Immature natural killer cell (primary cell): ENCODE measurements at places on chromosomes 6 and 20.

- DNase-seq: no peak
Measured at GRCh38 chr6:79742030-79742429, 110.9 kb downstream of the SH3BGRL2 start.

GRCh38 chr20:34720266-34720665 lies 16.1 kb downstream of the TP53INP2 start:
- no peak for DNase-seq

DNA sequence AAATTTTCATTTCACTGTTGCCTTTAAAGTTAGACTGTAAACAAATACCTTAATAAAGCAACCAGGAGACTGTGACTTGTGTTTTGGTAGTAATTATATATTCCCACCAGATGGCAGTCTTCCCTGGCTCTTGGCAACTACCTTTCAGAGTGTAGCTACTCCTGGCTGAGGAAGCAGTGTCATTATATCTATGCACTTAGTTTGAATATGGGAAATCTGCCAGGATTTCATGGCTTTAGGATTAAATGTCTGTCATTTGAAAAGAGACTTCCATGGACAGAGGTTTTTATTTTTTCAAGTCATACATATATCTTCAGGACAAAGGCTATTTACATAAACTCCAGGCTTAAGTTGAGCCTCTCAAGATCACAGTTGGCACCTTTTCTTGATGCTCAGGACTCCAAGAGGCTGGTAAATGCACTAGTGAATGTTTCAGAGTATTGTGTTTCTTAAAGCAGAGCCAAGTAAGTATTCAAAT lies 160.1 kb downstream of the C6orf58 start:
- peak; percentile 35 for DNase-seq

- no peak for DNase-seq
Measured at GRCh38 chr20:11792568-11792953, 125.1 kb upstream of the BTBD3 start.

DNA sequence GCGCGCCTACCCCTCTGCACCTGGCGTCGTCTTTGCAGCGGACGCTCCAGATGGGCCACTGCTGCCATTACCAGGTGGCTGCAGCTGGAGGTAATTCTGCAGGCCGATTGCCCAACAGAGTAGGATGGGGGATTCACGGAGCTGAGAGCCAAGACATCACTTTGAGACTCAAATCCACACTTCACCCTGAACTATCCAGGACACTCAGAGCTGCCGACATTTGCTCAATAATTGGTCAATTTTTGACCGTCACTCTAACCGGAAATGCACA lies 694.9 kb upstream of the FLRT3 start:
- DNase-seq: no peak

DNA sequence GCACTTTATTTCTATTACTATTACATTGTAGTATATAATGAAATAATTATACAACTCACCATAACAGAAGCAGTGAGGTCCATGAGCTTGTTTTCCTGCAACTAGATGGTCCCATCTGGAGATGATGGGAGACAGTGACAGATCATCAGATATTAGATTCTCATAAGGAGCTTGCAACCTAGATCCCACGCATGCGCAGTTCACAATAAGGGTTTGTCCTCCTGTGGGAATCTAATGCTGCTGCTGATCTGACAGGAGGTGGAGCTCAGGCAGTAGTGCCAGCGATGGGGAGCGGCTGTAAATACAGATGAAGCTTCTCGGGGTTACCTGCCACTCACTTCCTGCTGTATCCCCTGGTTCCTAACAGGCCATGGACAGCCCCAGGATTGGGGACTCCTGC lies 139.5 kb upstream of the TCF21 start:
- no peak for DNase-seq
